CD14-positive monocyte (primary cell): ENCODE measurements at places on chromosomes 1 and 21. TPM values are rescaled to one million over a fixed set of nuclear protein-coding genes. Genes with fewer than 3 reads are reported as not detected.

GRCh38 chr1:167455786-167456446 is 62.4 kb downstream of the CD247 start:
- peaks cover 6% of the 10 kb centered on the region for H3K4me1 ChIP-seq
- no peaks in the 10 kb centered on the region for H3K36me3 ChIP-seq
- H3K4me3 ChIP-seq: peak overlapping the region; percentile 71
- H3K27me3 ChIP-seq: no peaks in the 10 kb centered on the region

GRCh38 chr1:209349363-209350308 is 233.9 kb upstream of the CAMK1G start:
- H3K4me1 ChIP-seq: no peaks in the 10 kb centered on the region
- DNase-seq: no peak
- H3K4me3 ChIP-seq: no peak overlapping the region
- H3K36me3 ChIP-seq: no peaks in the 10 kb centered on the region
- H3K27me3 ChIP-seq: no peaks in the 10 kb centered on the region

DNA sequence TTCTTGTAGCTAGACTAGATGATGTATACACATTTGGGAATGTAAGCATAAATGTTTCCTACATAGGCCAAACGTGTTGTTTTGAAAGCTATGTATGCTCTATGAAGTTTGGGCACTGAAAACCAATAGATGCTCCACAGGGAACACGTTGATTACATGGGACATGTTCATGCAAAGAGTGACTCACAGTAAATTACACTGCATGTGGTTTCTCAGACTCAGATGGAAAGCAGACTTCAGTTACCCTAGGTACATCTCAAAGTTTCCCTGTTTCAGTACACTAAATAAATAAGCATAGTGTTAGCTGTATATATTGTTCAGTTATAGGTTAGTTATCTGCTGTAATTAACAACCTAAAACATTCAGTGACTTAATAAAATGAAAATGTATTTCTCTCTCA is 301.9 kb upstream of the RUNX1 start:
- H3K27ac ChIP-seq: no peak overlapping the region
- no peaks in the 10 kb centered on the region for H3K27me3 ChIP-seq
- H3K4me1 ChIP-seq: no peaks in the 10 kb centered on the region
- DNase-seq: no peak

MYBPHL gene
- polyA plus RNA-seq: not detected

ST6GALNAC3 gene
- 2.7 and 7.6 TPM in 2 replicates for polyA plus RNA-seq
